ENCODE measurements at places on chromosomes 5 and 9.

GRCh38 chr5:91910655-91911054 lies 527.5 kb upstream of the ARRDC3 start:
- no peak for DNase-seq

DNA sequence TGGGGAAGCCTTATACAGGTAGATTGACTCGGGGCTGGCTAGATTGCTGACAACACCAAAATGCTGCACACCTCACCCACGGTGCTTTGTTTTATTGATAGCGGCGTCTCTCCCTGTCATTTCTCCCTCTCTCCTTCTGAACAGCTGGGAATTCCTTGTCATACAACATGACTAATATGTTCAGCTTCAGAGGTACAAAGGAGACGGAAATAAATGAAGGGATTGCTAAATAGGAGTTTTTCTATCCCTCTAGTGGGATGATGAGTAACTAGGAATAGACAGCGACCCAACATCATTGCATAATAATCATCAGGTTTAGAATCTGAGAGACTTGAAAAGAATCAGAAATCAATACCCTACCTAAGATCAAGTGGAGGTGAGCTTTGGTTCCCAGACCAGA lies 337.7 kb upstream of the PANK3 start:
- DNase-seq = peak; percentile 64

DNA sequence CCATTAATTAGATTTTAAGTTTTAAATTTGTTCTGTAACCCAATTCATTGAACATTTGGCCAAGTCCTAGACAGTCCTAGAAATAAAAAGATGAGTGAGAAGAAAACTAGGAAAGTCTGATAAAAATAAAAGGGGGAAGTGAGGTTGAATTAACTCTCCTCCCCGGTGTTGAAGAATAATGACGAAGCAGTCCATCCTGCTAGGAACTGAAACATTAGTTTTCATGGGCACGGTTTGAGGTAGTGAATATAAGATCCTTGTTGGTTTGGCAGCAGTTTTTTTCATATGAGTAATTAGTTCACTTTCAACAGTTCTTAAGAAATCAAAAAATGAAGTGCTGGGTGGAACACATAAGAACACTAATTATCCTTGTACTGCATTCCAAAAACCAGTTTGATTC lies 103.1 kb downstream of the MTREX start:
- no peak for DNase-seq

DNA sequence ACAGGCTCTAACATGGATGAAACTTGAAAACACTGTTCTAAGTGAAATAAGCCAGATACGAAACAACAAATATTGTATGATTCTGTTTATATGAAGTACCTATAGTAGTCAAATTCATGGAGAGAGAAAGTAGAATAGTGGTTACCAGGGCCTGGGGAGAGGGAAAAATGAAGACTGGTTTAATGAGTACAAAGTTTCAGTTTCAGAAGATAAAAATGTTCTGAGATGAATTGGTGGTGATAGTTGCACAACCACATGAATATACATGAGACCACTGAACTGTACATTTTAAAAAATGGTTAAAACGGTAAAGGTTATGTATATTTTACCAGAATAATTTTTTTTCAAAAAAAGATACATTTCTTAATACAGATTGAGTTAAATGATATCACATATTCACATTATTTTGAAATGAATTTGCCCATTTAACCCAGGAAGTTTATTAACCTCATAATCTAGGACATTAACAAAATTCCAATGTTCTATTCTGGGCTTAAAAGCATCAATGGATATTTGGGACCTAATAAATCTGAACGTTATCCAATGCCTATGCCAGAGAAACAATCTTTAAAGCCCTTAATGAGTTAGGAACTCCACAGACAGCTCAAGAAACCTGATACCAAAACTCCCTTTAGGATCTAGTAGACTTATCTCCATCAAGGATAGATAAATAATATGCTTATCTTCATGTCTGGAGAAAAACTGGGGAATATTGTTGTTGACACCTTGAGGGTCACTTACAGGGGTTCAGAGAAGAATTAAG lies 521.3 kb downstream of the EFNA5 start:
- DNase-seq = no peak

- no peak for DNase-seq
These were observed 27.7 kb downstream of the SLC22A5 start for GRCh38 chr5:132397224-132397623.

GRCh38 chr5:72434781-72435437 lies 72.3 kb downstream of the ZNF366 start:
- DNase-seq = peak; percentile 20

Measured in AG20443 (cell line).